ENCODE measurements at places on chromosomes 12 and 14.

DNA sequence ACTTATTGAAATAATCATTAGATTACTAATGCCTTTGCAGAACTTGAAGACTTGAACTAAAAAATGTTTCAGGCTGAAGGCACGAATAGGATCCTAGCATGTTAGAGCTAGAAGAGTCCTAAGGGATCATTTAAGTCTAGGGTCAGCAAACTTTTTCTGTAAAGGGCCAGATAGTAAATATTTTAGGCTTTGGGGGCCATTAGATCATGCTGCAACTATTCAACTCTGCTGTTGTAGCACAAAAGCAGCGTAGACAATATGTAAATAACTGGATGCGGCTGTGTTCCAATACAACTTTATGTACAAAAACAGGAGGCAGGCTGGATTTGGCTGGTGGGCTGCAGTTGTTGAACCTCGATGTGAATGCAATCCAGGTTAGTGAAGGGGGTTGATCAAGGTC, 221.7 kb downstream of the ATP23 start:
- no peak for DNase-seq

DNA sequence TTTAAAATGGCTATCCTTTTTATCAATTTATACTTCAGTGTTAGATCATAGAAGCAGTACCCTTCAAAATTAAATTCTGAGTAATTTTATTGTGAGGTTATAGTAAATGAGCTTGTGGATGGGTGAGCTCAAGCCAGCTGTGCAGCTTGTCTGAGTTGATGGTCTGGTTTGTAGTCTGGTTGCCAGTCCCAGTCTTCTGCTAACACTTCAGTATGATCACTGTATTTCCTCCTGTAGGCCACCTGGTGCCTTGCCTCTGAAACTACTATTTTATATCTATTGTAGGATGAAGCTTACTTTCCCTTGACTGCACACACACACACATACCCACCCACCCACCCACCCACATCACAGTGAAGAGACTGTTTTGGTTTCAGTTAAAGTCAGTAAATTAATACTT, 496.4 kb downstream of the PCNX1 start:
- no peak for DNase-seq

DNA sequence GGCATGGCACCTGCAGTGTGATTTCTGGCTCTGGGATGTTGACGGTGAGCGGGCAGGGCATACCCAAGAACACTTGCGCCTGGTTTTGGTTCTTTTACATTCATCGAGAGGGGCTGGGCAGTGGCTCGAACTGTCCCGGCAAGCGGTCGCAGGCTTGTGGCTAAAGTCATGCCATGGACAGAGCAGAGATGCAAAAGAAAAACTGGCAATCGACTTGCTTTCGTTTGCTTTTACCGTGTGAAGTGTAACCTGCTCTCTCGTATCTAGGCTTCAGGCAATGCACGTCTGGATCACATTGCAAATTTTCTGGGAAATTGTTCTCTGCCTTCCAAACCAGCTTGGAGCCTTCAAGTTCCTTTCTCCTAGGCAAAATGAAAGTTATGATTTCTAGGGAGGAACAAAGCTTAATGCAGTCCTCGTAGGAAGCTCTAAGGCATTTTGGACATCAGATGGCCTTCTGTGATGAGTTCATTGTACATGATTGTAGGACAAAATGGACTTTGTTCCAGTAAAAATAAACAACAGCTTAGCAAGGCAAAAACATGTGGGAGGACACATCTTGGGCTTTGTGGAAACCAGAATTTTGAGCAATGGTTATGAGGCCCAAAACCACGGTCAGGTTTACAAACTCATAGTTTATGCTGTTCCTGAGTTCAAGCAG, 18.3 kb downstream of the ADGRD1 start:
- DNase-seq: no peak

DNA sequence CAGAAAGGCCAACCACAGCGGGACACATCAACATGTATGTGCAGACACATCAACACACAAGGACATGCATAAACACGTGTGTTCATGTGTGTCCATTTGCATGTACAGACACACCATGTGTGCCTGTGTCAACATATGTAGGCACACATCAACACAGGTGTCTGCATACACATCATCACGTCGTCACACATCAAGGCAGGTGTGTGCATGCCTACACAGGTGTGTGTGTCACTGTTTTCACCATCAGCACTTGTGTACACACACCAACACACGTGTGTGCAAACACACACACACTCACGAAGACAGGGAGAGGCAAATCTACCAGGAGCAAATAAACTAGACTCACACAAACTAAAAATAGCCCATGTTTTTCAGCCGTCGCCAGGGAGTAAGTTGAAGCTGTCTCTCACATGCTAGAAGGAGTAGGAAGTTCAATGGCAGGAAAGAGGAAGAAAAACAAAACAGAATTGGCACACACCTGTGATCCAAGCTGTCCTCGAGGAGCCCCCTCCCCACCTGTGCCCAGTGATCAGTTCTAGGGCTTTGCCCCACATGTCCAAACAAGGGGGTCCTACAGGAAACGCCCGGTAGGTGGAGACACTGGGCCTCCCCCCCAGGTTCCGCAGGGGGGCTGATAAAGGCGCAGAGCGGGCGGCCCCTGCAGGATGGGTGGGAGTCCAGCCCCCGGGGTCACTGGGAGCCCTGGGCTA, 7.4 kb downstream of the SCARB1 start:
- no peak for DNase-seq
